Kidney tubule cell (primary cell): ENCODE measurements at places on chromosomes 1 and 21.
A peak's percentile ranks its signal among the peaks of the same experiment; 100 is the strongest.

DNA sequence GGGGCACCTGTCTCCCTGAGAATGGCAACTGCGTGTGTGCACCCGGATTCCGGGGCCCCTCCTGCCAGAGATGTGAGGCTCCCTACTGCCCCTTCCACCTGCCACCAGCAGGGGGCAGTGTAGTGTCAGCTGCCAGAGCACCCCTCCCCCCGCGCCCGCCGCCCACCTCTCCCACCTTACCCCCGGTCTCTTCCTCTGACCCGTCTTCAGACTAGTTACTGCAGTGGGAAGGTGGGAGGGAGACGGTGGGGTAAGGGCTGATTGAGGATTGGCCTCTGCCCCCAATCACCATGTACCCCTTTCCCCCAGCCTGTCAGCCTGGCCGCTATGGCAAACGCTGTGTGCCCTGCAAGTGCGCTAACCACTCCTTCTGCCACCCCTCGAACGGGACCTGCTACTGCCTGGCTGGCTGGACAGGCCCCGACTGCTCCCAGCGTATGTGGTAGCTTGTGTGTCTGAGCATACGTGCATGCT lies 10.1 kb upstream of the LRRC71 start:
- no peak for DNase-seq

DNA sequence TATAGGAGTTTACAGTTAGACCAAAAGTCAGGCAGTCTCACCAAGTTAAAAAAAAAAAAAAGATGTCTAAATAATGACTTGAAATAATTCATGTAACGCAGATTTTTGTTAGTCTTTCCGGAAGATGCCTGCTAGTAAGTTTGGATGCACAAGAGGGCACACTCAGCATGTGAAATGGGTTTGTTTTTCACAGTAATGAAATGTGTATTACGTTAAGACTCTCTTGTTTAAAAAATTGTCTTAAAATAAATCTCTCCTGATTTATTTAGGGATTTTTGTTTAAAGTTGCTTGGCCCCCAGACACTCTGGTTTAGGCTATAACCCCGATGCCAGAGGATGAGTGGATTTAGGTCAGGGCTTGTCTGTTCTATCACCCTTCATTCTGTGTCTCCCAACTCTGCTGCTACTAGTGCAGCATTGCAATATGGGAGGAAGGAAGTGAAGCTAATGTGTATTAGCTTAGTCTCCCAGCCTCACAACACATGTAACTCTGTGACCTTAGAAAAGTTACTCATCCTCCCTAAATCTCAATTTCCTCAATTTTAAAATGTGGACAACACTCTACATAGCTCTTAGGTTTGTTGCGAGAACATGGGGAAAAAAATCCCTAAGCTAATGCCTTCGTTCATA lies 25.7 kb downstream of the CTH start:
- no peak for DNase-seq

- DNase-seq: no peak
These were observed 129.3 kb downstream of the CACHD1 start for GRCh38 chr1:64599242-64599641.

DNA sequence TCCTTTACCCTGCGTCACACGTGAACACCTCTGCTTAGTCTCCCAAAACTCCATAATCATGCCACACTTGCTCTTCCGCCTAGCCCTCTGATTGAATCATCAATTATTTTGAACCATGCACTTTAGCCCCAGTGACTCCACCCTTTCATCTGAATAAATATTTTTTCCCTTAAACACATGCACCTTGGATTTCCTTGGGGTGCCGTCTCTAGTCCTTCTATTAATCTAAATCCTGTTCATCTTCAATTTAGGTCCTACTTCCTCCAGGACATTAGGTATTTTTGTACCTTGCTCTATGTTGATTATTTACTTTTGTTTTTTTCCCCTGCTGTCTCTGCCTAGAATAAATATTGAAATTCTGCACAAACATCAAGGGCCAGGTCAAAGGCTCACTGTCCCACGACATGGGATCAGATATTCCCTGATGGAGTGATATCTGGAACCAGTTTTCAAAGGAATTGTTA lies 9.8 kb upstream of the CYP2J2 start:
- peak; percentile 2 for DNase-seq

DNA sequence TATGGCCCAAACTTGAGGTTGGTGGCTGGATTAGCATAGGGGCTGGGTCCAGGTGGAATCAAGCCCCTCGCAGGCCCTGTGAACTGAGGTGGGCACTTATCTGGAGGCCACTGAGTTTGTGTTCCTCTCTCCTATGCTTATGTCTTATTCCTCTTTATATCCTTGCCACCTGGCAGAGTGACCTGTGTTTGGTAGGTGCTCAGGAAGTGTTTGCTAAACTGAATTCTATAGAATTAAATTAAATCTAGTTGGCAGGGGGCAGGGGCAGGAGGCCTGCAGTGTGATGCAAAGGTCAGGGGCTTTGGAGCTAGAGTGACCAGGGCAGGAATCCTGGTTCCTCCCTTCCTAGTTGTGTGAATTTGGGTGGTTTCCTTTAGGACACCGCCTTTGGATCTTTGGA lies 1.1 kb upstream of the TMEM9 start:
- no peak for DNase-seq

DNA sequence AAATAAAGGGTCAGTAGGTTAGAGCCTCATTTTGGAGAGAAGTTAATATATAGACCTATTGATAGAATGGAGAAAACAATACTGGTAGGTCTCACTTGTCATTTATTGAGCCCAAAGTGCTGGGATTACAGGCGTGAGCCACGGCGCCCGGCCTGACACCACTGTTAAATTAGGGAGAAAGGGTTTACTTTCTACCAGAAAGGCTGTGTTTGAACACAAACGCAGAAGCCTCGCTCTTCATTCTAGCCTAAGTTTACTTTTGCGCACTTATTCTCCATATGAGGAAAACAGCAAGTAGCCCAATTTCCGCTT lies 710 bp upstream of the PRPF3 start:
- no peak for DNase-seq

GRCh38 chr1:39034114-39034654 lies 8.0 kb downstream of the NDUFS5 start:
- no peak for DNase-seq

- no peak for DNase-seq
These were observed 18.8 kb upstream of the RGS16 start for GRCh38 chr1:182622901-182623528.
